ENCODE measurements at places on chromosomes 5 and 9.

GRCh38 chr9:35517131-35517530 is 27.2 kb downstream of the RUSC2 start:
- DNase-seq = no peak

DNA sequence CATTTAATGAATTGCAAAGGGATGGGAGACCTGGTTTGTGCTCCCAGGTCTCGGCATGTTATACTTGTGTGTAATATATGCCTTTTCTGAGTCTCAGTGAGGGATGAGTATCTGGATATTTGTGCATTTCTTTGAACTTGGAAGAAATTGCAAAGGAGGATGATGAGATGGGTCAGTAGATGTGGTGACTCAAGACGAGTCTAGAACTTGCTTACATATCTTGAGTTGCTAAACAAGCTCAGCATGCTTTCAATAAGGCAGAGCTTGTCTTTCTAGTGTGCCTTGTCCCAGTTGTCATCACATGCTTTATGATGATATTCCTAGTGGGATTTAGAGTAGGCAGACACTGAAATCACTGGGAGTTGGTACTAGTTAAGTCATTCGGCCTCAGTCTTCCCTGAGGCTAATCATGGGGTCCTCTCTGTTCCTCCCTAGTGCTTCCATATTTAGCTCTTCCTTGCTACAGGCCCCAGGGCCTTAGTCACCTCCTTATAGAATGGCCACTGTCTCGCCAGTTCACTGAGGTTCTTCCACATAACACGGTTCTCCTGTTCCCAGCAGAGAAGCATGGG is 222.3 kb downstream of the ARRDC3 start:
- DNase-seq = no peak

- DNase-seq = no peak
Observed at GRCh38 chr9:69030851-69031645, 4.5 kb upstream of the FXN start.

DNA sequence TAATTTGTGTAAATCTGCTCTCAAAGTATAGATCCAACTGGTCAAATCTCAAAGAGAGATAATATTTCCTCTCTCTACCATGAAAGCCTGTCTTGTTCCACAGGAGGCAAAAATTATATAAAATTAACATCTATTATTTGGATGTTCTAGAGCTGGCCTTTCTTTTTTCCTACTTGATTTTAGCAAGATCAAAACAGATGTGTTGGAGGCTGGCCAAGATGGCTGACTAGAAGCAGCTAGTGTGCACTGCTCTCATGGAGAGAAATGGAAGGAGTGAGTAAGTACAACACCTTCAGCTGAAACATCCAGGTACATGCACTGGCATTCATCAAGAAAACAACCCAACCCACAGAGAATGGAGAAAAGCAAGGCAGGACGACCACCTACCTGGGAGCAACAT is 298.6 kb upstream of the SLC24A2 start:
- no peak for DNase-seq

DNA sequence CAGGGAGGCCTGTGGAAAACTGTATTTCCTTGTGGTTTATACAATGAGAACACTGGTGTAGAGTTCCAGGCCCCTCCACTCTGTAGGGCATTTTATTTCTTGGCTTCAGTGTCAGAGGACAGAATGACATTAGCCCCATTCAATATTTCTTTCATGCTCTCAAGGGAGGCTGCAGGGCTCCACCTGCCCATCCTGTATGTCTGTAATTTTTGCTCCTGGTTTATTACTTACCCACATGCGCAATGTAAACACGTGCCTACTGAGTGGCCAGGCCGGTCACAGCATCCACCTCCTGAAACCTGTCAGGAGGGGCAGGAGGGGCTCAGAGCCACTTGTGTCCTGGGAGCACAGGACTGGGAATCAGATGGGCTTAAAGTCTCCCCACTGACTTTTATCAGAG is 82.4 kb downstream of the GADD45G start:
- DNase-seq = no peak

GRCh38 chr5:60673334-60673733 is 26.6 kb downstream of the DEPDC1B start:
- DNase-seq = peak; percentile 66

DNA sequence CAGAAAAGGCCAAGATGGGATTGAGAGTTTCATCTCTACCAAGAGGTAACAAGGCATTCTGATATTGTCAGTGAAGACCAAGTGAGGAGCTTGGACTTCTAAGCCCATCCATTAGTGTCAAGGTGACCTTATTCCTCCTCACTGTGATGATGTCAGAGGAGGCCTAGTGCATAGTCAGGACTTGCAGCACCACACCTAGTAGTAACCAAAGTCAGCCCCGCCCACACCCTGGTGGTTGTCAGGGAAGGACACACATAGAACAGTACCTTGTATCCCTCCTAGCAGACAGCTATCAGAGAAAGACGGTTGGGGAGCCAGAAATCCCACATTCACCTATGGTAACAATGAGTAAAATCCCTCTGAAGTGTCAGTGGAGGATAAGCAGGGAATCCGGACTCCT is 111.7 kb downstream of the AP3B1 start:
- DNase-seq = no peak

GRCh38 chr5:81948349-81948748 is 23.5 kb upstream of the ATG10 start:
- no peak for DNase-seq

GRCh38 chr9:37026931-37027581 is 7.0 kb downstream of the PAX5 start:
- DNase-seq = no peak

DNA sequence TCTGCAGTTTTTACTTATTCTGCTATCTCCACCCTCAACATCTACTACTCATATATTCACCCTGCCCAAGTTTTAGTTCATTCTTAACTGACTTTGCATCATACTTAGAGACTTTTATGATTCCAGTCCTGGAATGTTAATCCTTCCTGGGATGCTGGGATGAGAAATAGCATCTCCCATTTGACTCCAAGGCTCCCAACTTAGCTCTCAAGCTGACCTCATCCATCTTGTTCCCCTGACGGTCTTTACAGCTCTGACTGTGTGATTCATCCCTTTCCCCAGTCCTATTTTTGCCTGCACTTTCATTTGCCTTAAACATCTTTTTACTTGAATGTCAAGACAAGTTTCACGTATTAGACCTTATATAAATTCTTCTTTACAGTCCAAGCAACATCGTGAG is 297.8 kb downstream of the EPB41L4A start:
- DNase-seq = no peak

GRCh38 chr5:7659420-7659819 is 191.5 kb downstream of the CFAP90 start:
- DNase-seq = no peak

GRCh38 chr5:103780794-103781193 is 218.2 kb upstream of the NUDT12 start:
- no peak for DNase-seq

GRCh38 chr5:172010278-172010677 is 3.8 kb upstream of the FBXW11 start:
- no peak for DNase-seq

DNA sequence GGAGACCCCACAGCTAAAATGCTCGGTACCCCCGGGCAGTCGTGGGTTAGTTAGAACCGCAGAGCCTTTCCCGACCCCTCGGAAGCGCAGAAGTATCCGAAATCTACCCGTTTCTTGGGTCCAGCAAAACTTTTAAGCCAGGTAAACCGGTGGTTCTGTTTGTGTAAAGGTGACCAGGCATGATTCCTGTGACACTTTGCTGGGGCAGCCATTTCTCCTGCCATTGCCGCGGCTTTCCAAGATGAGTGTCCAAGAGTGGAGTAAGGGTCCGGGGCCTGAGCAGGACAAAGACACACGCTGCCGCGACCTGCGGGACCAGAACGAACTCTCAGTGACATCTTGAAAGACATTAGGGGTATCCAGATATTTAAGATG is 655 bp downstream of the MARVELD2 start:
- DNase-seq = no peak

Data from SK-N-MC (cell line).